ENCODE measurements at places on chromosomes 5 and 9.
A peak's percentile ranks its signal among the peaks of the same experiment; 100 is the strongest.

- DNase-seq: no peak
Observed at GRCh38 chr5:56102889-56103288, 108.1 kb upstream of the IL6ST start.

DNA sequence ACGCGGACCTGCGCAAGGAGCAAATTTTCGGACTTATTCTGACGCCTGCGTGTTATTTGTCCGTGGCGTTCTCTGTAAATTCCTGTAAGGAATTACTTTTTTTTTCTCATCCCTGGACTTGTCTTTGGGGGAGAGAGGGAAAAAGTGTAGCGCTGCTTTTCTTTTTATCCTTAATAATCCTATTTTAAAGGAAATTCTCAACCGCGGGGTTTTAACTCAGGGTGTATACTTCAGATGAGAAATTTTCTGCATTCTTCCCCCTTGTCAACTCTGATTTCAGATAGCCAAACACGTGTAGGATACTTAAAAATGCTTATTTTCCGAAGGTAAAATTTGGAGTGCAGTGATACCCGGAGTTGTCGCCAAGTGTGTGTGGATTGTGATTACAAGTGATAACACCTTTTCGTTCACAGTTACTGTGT, 853 bp downstream of the DCP2 start:
- no peak for DNase-seq

DNA sequence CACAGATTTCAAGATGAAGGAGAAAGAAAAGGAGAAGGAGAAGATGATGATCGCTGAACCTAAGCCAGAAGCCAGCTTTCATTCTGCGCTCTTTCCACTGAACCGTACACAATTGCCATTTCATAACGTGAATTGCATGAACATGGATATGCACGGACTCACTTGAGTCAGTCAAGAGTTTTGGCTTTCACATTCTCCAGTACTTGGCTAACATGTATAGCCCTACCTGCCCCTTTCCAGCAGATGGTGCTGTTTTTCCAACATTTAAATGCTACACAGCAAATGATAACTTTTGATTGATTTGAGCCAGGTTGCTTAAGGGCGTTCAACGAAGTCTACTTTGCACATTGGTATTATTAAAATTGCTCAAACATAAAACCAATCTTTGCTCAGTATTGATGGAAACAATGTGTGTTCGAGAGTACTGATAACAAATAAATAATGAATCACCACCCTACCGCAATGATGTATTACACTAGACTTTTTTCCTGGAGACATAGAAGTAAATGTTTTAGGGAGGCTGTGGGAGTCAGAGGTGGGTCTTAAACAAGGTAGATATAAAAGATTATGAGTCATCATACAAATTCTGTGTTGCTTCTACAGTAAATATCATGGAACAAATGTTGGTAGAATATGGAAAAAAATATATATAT, 196.4 kb downstream of the TRPM3 start:
- DNase-seq: peak; percentile 43

DNA sequence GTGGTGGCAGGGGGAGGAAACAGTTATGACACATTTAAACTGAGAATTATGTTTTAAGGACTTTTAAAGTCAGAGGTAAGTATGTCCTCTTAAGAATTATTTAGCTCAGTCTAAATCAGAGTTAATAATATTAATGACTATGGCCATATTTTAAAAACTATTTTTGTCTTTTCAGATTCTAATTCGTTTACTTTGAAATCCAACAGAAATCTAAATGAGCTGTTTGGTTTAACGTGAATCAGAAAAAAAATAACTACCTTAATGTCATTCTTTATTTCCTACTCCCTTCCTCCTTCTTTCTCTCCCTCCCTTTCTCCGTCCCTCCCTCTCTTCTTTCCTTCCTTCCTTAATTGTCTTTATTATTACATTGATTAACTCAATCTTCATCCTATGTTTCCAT, 14.7 kb downstream of the C1QTNF3 start:
- DNase-seq: no peak

GRCh38 chr9:98807070-98807813, at the start of gene GALNT12:
GALNT12 (plus strand) TSS chr9:98807670; CDS start chr9:98807699, 29 bp downstream.
- DNase-seq: no peak

DNA sequence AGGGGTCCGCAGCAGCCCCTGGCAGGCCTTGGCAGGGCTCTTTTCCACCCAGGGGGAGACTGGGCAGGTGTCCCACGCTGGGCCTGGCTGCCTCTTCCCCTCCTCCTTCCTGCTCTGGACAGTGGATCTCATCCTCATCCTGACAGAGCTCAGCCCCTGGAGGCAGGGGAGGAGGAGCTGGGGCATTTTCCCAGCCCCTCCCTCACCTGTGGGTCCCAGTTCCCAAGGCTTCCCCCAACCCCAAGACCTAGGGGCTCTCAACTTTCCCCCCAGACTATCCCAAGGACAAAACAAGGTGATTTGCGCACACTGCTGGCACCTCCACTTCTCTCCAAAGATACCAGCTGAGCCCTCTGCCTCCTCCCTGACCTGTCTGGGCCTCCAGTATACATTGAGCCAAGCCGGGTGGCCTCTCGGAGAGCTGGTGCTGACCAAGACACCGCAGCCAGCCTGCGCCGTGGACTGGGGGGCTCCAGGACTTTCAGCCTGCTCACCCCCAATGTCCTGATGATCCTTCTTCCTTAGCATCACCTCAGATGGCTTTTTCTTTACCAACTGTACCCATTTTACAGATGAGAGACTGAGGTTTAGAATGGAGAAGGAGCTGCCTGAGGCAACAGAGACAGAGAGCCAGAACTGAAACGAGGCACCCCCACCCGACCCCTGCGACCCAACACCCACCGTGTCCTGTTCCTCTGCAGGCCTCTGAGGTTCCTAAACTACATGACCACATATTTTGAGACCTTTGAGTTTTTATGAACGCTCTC, 126.6 kb downstream of the BARX1 start:
- DNase-seq: no peak

DNA sequence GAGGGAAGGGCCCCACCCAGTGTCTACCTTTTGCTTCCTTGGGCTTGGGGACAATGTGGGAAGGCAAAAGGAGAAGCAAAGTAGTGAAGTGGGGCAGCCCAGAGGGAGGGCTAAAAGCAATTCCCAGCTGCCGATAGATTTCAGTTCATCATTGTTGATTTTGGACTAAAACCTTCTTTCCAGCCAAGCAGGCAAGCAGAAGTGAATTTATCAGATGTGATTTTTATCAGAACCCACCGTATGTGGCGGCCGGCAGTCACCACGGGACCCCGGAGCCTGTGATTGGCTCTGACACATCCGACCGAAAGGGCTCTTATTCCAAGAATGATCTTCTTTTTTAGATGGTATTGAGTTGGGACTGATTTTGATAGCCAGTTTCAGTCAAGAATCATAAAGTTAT, 559.9 kb downstream of the PSAT1 start:
- DNase-seq: no peak

GRCh38 chr5:139395844-139396640, 1.1 kb upstream of the PROB1 start:
- no peak for DNase-seq

DNA sequence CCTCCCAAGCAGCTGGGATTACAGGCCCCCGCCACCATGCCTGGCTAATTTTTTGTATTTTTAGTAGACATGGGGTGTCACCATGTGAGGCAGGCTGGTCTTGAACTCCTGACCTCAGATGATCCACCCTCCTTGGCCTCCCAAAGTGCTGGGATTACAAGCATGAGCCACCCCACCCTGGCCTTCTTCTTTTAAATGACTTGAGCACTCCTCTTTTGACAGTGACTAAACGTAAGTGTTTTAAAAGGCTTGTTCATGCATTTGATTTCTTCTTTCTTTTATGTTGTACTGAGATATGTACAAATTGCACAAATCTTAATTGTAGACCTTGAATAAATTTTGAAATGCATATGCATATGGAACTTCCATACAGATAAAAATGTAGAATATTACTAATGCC, 337.9 kb downstream of the CETN3 start:
- DNase-seq: no peak

- DNase-seq: no peak
Observed at GRCh38 chr9:19470567-19470966, 61.8 kb downstream of the ACER2 start.

Measured in inflammatory macrophage treated with lipopolysaccharide for 1 hour (primary cell).